ENCODE measurements at places on chromosomes 13 and 19.

DNA sequence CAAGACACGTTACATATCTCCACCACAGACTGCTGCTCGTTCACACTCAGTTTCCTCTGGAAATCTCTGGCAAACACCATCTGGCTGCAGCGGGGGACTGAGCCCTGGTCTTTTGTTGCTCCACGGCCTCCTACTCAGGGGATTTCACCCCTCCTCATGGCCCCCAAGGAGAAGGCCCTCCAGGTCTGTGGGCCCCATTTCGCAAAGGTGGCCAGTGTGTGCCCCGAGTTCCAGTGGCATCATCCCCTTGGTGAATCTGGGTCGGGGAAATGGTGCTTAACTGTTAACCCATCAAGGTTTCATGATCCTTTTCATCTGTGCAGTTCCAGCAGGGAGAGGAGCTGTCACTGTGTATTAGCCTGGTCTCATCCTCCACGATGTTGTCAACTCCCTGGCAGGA, 235.4 kb upstream of the MAB21L1 start:
- no peak for DNase-seq

- DNase-seq, result no peak
These were observed 9.8 kb upstream of the SLC7A10 start for GRCh38 chr19:33235269-33235995.

- no peak for DNase-seq
These were observed 39.8 kb downstream of the RUBCNL start for GRCh38 chr13:46347277-46347676.

- DNase-seq, result no peak
These were observed 156.4 kb downstream of the MYO16 start for GRCh38 chr13:108785844-108786243.

DNA sequence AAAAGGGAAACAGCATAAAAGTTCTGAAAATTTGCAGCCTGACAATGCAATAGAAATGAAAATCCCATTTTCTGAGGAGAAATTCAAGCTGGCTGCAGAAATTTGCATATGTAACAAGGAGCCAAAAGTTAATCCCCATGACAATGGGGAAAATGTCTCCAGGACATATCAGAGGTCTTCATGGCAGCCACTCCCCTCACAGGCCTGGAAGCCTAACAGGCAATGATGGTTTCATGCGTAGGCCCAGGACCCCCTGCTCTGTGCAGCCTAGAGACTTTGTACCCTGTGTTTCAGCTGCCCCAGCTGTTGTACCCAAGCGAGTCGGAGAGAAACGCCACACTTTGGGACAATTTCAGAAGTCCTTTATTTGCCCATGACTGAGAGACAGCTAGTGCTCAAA, 701.3 kb upstream of the KLHL1 start:
- no peak for DNase-seq

- DNase-seq, result no peak
These were observed 947.7 kb downstream of the EFNB2 start for GRCh38 chr13:105587786-105588185.

DNA sequence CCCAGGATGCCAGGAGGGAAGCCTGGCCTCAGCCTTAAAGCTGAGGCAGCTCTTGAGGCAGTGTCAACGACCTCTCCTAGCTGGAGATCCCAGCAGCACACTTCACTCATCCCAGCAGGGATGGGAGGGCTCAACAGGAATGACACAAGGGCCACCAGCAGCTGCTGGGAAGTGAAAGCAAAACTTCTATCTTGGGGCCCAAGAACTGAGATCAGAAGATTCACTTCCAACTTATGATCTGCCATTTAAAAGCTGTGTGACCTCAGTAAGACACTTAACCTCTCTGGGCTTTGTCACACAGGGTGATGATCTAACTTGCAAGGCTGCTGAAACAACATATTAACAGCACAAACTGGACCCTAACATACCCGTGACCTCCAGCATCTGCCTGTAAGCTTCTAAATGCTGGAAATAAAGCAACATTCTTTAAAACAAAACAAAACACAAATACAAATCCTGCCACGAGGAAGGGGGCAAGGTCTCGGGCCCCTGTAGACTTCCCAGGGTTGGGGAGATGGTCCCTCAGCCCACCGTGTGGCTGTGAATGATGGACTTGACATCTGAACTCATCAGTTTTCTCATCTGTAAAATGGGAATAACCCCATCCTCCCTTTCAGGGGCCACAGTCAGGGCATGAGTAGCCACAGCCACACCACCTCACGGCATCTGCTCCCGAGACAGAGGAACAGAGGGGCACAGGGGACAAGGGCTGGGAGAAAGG, 22.7 kb downstream of the ELL start:
- no peak for DNase-seq

DNA sequence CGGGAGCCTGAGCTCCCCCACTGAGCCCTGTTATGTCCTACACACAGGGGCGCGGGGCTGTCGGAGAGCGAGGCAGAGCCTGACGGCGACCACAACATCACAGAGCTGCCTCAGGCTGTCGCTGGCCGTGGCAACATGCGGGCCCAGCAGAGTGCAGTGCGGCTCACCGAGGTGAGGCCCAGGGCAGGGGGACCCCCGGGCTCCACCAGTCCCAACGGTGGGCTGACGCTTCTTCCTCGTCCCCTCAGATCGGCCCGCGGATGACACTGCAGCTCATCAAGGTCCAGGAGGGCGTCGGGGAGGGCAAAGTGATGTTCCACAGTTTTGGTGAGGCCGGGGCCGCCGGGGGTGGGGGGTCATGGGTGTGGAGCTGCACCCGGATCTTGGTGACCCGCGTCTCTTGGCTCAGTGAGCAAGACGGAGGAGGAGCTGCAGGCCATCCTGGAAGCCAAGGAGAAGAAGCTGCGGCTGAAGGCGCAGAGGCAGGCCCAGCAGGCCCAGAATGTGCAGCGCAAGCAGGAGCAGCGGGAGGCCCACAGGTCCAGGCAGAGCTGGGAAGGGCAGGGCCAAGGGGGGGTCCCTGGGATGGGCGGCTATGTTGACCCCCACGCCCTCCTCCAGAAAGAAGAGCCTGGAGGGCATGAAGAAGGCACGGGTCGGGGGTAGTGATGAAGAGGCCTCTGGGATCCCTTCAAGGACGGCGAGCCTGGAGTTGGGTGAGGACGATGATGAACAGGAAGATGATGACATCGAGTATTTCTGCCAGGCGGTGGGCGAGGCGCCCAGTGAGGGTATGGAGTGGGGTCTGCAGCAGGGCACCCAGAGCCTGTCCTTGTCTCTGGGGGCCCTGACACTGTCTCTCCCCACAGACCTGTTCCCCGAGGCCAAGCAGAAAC, 1.2 kb upstream of the P2RY11 start:
- no peak for DNase-seq

GRCh38 chr19:38692458-38693379, 45.3 kb downstream of the ACTN4 start:
- DNase-seq, result no peak

DNA sequence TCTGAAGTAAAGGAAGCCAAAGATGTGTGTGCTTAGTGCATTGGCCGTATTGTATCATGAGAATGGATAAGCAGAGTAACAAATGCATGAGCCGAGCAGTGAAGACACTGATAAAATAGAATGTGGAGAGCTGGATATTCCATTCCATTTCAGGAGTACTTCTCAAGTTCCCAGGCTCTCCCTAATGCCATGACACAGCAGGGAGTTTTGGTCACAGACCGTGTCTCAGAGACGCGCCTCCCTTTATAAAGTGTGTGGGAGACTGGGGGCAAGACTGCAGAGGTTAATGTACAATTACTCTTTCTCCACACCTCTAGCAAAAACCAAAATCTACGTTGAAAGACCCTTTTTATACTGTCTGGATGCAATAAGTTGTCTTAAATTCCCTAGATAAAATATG, 575.6 kb downstream of the EFNB2 start:
- no peak for DNase-seq

- no peak for DNase-seq
These were observed 5.8 kb upstream of the FRY start for GRCh38 chr13:32025730-32026129.

DNA sequence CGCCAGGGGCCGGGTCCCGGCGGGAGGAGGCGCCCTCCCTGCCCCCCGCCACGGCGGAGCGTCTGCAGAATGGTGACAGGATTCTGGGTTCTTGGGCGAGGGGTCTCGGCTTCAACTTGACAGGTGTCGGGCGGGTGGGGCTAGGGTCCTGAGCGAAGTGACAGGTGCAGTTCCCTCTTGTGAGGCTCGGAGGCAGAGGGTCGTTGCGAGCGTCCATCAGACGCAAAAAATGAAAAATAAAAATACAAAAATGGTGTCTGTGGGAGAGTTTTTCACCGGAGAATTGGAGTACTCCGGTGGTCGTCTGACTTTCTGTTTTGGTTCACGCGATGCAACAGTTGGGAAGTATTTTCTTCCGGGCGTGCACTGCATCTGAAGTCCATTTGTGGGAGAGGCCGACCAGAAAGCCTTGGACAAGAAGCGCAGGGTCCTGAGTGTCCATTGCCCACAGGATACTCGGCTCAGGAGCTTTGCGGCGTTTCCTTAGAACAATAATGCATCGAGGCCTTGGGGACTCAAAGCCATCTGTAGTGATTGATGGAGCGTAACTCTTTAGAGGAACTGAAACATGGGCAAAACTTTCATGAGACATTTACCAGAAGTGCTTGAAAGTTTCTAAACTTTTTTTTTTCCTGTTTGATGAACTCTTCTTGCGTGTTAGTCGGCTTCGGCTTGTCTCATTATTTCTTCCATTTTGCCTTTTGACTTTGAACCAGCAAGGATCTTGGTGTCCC, 759 bp downstream of the RB1 start:
- DNase-seq, result no peak

- no peak for DNase-seq
These were observed 254.8 kb downstream of the FGF9 start for GRCh38 chr13:21925720-21926119.

DNA sequence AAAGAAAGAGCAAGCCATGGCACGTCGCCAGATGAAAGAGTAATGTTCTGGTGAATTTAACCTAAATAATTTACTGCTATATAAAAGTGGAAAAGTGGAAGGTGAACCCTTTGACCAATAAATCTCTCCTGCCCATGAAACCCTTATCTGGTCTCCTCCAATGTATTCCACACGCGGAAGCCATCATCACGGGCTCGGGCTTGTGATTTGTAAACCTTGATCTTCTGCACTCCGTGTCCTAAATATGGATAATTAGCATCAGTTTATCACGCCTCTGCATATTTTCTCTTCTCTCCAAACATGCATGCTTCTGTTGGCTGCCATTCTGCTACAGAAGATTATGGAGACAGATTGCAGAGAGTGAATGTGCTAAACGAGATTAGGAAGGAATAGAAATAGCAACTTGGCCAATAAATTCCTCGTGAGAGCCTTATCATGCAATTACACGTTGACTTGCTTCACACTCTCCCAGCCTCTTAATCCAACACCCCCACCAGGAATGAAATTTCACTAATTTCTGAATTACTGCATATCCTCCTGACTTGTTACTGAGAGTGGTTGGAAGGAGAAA, 34.5 kb downstream of the SOX1 start:
- DNase-seq, result no peak

GRCh38 chr19:478236-478903, 17.5 kb upstream of the SHC2 start:
- DNase-seq, result no peak

GRCh38 chr13:24681930-24682329, 1.7 kb downstream of the ATP12A start:
- no peak for DNase-seq

GRCh38 chr13:37870895-37871550, 1.5 kb upstream of the TRPC4 start:
- no peak for DNase-seq

DNA sequence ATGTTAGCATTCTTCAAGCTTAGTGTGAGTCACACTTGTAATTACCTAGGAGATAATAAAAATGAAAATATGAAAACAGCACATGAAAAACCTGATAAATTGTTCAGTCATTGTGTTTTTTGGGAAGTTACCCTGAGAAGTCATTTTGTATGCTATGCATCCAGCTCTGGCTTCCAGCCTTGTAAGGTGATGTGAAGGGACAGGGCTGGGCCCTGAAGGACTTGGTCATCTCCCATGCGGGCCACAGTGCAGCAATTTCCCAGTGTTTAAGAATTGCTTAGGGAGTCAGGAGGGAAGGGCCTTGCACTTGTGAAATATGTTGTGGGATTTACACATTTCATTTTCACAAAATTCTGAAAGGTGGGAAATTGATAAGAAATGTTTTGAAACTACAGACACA, 41.3 kb downstream of the ARHGEF7 start:
- no peak for DNase-seq

DNA sequence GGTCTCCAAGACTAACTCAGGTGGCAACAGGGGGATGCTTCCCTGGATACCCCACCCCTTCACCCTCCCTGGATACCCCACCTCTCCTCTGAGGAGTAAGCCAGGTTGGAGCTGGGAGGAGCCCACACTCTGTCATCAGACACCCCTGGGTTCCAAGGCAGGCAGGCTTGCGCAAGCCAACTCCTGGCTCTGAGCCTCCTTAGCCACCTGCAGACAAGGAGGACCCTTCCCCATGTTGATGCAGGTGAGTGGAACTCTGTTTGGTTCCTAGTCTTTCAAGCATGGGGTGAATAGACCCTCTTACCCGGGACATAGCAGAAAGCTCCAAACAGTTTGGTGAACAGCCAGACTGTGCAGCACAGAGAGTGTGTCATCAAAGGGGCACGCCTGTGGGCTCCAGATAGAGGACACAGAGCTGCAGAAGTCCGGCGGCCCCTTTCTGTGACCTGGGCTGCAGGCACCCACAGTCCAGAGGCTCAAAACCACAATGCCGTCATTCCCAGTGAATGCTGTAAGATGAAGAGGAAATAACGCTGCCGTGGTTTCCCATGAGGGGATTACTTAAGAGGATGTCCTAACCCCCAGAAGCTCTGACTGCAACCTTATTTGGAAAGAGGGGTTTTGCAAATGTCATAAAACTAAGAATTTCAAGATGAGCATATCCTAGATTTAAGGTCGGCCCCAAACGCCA, 12.1 kb upstream of the HAS1 start:
- DNase-seq, result no peak

DNA sequence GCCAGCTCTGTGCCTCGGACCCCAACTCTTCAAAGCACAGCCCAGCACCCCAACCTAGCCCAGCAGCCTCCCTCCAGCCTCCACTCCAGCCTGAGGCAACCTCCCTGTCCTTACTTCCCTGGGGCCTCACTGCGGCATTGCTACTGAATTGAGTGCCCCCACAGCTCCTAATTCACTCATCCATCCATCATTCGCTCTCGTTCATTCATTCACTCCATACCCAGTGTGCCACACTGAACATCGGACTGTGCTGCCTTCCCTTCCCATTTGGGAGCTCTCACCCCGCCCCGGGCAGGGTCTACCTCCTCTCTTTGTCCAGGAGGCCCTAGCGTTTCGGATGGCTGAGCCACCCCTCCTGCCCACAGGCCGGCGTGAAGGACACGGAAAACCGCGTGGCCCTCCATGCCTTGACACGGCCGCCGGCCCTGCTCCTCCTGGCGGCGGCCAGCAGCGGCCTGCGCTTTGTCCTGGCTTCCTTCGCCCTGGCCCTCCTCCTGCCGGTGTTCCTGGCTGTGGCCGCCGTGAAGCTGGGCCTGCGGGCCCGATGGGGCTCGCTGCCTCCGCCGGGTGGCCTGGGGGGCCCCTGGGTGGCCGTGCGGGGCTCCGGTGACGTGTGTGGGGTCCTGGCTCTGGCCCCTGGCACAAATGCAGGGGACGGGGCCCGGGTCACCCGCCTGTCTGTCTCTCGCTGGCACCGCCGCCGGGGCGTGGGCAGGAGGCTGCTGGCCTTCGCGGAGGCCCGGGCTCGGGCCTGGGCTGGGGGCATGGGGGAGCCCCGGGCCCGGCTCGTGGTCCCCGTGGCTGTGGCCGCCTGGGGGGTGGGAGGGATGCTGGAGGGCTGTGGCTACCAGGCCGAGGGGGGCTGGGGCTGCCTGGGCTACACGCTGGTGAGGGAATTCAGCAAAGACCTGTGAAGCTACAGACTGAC, 1.3 kb downstream of the NAT14 start:
- no peak for DNase-seq
